ENCODE measurements at places on chromosomes 7 and 10.

GRCh38 chr10:55232553-55232952, 431.5 kb upstream of the PCDH15 start:
- DNase-seq, result no peak

- no peak for DNase-seq
These were observed 10.4 kb downstream of the GPRIN2 start for GRCh38 chr10:46545861-46546590.

- peak; percentile 21 for DNase-seq
These were observed 86.8 kb downstream of the MPLKIP start for GRCh38 chr7:40047661-40048060.

GRCh38 chr7:42023262-42023661, 213.7 kb downstream of the GLI3 start:
- DNase-seq, result no peak

DNA sequence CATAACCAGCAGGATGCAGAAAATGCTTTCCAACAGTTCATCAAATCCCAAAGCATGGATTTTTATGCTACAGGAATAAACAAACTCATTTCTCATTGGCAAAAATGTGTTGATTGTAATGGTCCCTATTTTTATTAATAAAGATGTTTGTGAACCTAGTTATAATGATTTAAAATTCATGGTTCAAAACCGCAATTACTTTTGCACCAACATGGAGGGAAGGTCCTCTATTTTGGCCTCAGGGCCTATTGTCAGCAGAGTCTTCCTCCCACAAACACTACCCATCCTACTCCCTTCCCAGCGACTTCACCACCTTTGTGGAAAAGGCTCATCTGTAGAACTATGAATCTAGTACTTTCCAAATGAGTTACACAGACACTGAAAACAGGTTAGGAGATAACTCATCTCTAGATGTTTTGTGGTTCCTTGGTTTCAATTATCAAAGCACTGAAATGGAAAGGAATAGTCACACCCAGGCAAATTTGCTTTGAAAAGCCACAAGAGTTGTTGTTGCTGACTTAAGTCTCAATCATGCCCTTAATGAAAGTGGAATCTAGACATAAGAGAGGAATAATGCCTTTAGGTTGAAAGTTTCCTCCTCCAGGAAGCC, 59.4 kb upstream of the FRMD4A start:
- DNase-seq, result no peak

DNA sequence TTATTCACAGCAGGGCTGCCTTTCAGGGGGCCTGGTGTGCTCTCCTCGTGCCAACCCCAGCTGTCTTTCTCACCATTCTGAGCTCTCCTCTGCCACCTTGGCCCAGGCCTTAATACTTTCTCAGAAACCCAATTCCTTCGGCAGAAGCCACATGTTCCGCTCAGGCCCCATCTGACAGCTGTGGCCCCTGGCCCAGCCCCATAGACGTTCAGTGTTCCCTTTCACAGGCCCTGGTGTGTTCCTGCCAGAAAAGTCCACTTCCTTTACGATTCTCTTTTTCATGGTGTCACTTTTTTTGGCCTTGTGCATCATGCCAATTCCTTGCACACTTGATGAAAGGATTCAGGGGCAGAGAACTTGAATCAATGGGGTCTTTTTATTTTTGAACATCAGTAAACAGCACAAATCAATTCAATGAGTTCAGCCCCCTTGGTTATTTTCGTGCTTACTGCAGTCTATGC, 15.9 kb upstream of the GPNMB start:
- DNase-seq, result no peak

- DNase-seq, result no peak
These were observed 22.4 kb upstream of the NEBL start for GRCh38 chr10:20919481-20919880.

DNA sequence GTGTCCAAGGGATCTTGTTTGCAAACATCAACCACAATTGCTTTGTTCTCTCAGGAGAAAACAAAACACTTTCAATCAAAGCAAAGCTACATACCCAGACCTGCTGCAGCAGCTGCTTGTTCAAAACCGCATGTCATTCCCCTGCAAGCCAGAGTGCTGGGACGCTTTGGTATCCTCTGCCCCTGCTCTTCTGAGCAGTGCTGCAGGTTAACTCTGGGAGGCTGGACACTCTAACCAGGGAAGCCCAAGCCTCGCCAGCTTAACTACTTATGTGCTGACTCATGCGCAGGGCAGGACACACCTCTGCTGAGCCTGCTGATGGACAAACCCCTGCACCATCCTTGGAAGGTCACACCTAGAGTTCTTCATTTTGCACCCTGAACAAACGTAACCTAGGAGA, 28.2 kb upstream of the ASAH2 start:
- DNase-seq, result no peak

GRCh38 chr10:66819691-66820090, 106.1 kb upstream of the LRRTM3 start:
- DNase-seq, result no peak

- no peak for DNase-seq
These were observed 357.1 kb downstream of the MAGI2 start for GRCh38 chr7:79096361-79096805.

DNA sequence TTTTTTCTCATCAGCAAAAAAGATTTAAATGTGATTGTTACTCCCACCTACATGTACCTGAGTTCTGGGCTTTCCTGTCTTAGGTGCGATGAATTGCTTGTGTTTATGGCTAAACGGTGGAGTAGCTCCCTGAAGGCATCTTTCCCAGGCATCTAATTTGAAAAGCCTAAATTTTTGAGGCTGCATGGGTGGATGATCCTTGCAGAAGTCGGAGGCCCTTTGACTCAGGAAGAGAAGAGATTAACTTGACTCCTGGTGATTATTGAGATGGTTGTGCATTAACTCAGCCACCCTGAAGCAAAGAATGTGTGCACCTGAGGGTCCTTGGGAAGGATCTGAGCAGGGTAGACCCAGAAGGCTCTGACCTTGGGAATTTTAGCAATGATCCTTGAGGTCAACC, 155.6 kb upstream of the SEMA3C start:
- no peak for DNase-seq

DNA sequence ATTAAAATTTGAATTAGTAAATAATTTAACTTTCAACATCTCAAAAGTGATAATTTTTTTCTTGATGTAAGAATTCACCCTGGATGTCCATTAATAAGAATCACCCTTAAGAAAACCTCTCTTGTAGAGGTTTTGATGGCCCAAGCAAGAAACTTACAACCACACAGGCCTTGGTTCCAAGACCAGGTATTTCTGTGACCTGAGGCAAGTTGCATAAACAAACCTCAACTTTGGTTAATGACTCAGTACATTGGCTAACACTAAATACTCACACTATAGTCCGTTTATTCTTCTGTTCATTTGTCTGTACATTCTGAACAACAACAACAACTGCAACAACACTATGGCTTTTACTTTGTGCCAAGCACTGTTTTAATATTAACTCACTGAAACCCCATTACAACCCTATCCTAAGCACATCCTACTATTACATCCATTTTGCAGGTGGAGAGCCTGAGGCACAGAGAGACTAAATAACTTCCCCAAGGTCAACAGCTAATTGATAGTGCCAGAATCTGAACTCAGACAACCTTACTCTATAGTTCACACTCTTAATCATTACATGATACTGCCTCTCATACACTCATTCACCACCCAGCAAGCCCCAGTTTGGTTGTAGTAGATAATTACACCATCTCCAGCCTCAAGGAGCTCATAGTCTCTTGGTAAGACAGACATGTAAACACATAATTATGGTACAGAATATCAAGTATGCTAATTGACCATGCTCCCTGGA, 6.6 kb downstream of the ANK3 start:
- DNase-seq, result no peak

GRCh38 chr10:16545116-16545736, 23.5 kb upstream of the C1QL3 start:
- peak; percentile 62 for DNase-seq

- DNase-seq, result no peak
These were observed 200.3 kb upstream of the ZMIZ1 start for GRCh38 chr10:78868456-78868855.

All from dermis blood vessel endothelial cell (primary cell).